ENCODE measurements at places on chromosomes 6 and 20.
A peak's percentile ranks its signal among the peaks of the same experiment; 100 is the strongest.

DNA sequence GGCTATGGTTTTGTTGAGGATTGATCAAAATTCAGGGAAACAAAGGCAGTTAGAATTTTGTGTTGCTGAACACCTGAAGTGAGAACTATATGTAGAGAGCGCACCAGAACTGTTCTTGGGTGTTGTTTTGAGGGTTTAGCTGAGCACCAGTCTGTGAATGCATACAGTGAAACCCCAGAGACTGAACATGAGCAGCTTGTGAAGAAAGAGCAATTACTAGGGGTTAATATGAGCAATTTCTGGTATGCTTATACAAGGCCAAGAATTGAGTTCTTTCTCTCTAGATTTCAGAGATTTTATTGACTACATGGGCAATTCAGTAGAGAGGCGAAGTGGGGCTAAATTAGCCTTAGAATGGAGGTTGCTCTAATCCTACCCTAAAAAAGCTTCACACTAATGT lies 93.9 kb downstream of the CD2AP start:
- DNase-seq, result peak; percentile 17

GRCh38 chr20:19552221-19553180 lies 205.6 kb upstream of the RIN2 start:
- no peak for DNase-seq

DNA sequence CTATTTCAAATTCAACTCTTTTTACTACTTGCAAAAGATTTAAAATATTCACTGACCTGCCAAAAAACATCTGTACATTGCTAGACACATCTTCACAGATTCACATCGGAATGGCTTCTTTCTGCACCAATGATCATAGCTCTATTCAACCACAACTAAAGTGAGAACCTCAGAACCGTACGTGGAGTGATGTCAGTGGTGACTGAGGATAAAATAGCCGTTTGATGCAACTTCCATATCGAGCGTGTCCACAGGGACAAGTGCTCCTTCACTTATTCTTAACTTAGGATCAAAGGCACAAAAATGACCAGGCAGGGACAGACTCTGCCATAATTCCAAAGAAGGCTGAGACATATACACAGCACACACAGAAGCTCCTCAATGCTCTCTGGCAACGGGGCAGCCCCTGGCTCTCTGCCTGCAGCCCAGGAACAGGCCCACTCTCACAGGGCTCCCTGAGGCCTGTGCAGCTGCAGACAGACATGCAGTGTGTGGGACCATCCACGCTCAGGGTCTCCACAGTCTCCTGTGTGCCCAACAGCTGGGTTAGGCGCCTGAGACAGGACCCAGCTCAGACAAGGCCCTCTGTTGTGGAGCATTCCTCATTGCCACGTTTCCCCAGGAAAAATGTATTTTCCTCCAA lies 22.8 kb downstream of the FYN start:
- no peak for DNase-seq

DNA sequence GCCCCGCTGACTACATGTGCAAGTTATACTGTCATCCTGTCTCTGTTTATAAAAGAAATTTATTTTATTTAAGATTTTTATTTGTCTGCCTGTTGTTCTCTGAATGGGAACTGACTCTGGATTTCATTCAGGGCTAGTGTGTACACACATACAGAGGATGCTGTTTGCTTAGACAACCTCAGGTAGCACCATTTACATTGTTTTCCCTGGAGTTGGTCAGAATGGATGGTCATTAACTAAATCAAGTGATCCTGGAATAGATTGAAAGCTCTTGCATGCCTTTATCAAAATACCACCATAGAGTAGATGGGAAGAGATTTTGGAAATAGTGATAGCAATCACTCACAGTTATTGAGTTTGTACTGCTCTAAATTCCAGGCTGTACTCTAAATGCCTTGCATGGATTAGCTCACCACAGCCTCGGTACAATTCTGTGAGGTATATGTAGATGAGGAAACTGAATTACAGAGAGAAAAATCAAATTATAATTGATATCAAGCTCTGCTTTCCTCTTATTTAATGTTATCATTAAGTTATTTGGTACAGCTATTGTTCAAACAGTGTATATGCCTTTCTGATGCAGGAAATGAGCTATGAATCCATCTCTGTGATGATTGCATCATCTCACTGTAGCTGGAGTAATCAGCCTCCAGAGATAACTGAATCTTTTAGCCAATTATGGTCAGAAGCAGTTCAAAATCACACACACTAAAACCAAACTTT lies 51.9 kb downstream of the RNF217 start:
- DNase-seq, result peak; percentile 67

DNA sequence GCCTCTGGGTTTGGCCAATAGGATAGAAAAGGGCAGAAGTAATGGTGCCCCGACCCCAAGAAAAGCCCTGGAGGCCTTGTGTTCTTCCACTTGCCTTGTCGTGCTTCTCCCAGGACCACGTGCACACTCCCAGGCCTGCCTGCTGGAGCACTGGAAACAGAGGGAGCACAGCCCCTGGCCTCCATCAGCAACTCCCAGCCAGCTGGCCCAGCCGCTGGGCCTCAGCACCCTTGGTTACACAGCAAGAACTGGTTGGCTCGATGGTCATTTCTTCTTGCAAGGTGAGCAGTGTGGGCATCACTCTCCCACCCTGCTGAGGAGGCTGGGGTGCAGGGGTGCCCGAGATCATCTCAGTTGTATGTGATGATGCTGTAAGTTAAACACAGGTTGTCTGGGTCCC lies 69.2 kb upstream of the CST7 start:
- no peak for DNase-seq

GRCh38 chr6:71510856-71511255 lies 222.2 kb downstream of the OGFRL1 start:
- DNase-seq, result no peak

- no peak for DNase-seq
Measured at GRCh38 chr20:57277398-57278105, 11.1 kb upstream of the BMP7 start.

- no peak for DNase-seq
Measured at GRCh38 chr6:166168616-166169548, 1.2 kb upstream of the TBXT start.

DNA sequence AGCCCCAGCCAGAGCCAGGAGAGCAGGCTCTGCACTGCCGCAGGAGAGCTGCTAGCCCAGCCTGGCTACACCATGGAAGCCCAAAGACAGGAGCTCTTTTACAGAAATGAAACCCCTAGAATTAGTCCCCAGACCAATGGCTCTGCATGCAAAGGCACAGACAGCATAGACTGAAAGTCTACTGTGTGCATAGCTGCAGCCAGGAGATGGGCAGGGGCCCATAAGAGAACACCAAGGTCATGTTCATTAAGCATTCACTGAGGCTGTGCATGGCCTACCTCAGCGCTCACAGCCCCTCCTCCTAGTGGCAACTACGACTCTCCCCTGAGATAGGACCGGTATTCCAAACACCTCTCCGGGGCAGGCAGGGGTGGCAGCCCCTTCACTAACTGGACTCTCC lies 34.9 kb downstream of the SNX5 start:
- no peak for DNase-seq

GRCh38 chr20:12395353-12395752 lies 477.7 kb downstream of the BTBD3 start:
- DNase-seq, result no peak

DNA sequence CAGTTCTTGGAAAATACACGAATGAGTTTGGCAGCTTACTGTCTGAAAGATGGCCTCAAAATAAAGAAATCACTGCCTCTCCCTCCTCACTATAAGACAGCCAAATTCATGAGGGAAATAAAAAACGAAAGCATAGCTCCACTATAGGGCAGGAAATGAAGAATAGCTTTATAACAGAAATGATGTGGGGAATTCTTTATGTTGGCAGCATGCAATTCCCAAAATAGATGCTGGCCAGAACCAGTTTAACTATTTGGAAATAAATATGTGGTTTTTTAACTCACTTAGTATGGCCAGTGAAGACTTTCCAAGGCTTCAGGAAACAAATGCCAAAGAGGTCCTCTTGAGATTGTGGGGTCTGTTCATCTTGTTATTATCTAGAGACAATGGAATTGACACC lies 100.5 kb downstream of the TBX18 start:
- no peak for DNase-seq

GRCh38 chr6:32239462-32239861 lies 15.6 kb upstream of the NOTCH4 start:
- DNase-seq, result no peak

- no peak for DNase-seq
Measured at GRCh38 chr6:84013354-84013753, 20.2 kb upstream of the MRAP2 start.

DNA sequence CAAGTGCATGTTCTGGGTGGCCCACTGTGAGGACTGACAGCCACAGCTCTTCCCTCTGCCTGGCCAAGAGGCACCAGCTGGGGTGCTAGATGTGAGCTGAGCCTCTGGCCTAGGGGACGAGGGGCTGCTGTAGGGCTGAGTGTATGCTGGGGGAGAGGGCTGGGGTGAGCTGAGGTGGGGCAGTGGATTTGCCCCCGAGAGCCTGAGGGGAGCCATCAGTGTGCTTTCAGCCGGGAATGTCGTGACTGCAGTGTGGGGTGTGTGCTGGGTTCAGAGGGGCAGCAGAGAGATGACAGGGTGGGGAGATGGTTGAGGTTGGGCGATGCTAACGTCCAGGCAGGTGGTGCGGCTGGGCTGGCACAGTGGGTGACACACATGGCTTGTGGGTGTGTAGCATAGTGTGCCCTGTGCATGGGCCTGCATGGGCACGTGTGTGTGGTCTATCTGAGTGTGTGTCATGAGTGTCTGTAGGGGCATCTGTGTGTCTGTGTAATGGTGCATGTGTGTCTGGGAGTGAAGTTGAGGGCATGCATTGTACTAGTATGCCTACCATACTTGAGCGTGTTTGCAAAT lies 46.0 kb upstream of the BLCAP start:
- no peak for DNase-seq

GRCh38 chr6:31567531-31568370 lies 4.3 kb upstream of the LTA start:
- DNase-seq, result no peak
